ENCODE measurements at places on chromosomes 5 and 9.

DNA sequence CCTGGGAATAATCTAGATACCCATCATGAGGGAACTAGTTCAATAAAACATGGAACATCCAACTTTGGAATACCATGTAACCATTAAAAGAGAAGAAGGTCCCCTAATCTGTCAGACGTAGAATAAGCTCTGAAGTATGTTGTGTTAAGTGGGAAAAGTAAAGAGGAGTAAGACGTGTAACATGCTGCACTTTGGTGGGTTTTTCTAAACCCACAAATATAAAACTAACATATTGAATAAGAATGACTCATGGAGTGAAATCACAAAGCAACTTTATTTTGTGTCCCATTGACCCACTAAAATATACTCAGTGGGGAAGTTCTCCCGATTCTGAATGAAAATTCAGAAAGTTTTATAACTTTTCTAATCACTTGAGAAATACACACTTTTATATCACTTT lies 67.9 kb upstream of the PIK3R1 start:
- no peak for DNase-seq

DNA sequence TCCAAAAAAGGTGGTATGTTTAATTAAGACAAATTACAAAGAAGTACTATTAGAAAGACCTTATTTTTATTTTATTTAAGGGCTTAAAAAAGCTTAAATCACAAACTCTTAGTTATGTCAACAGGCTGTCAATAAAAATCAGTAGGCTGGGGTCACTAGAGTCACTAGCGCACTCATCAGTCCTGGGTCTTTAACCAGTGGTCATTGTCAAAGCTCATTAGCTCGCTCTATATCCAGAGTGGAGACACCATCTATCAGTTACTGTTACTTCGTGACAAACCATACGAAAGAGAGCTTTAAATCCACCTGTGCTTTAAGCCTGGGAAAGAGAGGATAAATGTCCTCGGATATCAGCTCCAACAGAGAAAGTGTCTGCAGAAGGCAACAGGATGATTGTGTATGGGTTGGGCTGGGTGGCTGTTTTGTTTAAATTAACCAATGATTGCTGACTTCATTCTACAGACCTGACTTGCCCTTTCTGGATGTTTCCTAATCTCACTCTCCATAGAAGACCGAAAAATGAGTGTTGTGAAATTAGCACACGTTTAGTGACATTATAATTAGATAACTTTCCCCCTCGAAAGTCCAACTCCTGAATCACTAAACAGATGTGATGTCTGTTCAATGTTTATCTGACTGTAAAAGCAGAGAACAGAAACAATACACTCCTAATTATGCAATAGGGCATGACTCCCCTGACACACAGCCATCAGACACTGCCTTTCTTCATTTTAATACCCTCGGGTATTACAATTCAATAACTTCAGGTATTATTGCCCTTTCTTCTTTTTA lies 123.6 kb upstream of the TNPO1 start:
- no peak for DNase-seq

DNA sequence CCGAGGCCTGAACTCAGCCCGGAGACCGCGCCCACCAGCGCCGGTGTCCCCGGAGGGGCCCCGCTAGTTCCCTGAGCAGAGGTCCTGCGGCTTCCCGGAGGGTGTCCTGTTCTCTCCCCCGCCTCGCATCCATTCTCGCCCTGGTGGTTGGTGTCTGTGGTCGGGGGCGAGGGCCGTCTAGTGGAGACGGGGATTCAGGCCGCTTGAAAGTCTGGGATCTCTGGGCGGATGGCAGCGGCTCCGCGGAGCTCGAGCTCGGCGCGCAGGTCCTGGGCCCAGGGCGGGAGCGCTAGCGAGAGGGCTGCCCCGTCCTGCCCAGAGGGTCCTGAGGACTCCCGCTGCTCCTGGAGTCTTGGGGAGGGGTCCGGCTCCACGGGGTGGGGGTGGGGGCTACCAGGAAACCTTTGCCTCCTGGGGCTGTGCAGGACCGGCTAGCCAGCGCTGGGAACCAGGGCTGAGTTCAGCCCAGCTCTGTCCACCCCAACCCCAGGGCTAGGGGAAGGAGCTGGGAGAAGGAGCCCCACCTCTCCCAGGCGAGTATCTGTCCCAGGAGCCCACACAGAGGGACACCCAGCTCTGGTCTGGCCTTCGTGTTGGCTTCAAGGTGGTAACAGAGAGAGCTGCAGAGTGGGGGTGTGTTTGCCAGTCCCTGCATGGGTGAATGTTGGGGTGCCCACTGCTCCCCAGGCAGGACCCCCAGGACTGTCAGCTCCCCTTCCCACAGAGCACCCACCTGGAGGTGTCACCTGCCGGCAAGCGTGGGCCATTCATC lies 4.0 kb downstream of the TOR4A start:
- DNase-seq, result no peak

DNA sequence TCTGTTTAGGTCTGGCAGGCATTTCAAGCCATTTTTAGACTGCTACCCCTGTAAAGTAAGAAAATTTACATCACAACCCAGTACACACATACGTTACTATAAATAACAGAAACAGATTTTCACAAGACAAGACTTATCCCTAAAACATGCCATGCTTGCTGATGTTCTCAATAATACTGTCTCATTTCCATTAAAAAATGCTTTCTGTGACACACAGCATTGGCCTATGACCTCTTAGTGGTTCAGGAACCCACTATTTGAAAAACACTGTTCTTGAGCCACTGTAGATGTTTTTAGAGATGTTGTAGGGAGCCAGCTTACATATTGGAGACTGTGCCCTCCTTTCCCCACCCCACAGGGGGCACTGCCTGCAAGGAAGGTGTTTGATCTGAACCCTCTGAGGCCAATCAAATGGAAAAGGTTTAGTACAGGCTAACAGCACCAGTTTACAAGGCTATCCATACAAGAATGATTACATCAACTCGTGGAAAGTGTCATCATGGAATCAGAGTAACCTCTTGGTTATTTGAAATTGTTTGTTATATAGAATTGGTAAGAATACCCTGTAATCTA lies 30.8 kb downstream of the ZSWIM6 start:
- no peak for DNase-seq

- DNase-seq, result no peak
Observed at GRCh38 chr5:141746395-141746794, 64.4 kb upstream of the ARAP3 start.

DNA sequence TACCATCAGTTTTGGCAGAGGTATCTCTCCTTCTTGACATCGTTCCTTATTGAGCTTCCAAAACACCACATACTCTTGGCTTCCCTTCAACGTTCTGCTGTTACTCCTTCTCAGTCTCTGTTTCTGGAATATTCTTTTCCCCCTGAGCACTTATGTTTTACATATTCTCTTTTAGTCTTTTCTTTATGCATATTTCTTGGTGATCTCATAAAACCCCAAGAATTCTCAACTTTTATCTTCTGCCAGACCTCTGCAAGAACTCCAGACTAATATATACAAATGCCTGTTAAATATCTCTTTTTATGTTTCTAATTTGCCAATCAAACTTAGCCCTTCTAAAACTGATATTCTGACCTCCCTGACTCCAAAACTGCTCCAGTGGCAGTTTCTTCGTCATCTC lies 453.4 kb upstream of the CTNND2 start:
- no peak for DNase-seq

DNA sequence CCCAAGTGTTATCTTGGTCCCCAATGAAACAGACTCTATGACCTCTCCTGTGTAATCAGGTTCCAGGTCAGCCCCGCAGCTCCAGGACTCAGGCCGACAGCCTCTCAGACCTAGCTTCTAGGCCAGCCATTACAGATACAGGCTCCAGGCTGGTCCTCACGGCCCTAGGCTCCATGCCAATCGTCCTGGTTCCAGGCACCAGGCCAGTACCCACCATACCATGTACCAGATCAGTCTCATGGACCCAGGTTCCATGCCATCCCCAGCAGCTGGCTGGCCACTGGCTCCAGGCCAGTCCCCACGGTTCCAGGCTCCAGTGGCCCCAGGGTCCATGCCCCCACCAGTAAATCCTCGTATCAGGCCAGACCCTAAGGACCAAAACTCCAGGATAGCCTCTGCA lies 1326.6 kb upstream of the C9orf72 start:
- DNase-seq, result no peak

GRCh38 chr9:134982311-134982710 lies 64.6 kb upstream of the FCN1 start:
- no peak for DNase-seq

DNA sequence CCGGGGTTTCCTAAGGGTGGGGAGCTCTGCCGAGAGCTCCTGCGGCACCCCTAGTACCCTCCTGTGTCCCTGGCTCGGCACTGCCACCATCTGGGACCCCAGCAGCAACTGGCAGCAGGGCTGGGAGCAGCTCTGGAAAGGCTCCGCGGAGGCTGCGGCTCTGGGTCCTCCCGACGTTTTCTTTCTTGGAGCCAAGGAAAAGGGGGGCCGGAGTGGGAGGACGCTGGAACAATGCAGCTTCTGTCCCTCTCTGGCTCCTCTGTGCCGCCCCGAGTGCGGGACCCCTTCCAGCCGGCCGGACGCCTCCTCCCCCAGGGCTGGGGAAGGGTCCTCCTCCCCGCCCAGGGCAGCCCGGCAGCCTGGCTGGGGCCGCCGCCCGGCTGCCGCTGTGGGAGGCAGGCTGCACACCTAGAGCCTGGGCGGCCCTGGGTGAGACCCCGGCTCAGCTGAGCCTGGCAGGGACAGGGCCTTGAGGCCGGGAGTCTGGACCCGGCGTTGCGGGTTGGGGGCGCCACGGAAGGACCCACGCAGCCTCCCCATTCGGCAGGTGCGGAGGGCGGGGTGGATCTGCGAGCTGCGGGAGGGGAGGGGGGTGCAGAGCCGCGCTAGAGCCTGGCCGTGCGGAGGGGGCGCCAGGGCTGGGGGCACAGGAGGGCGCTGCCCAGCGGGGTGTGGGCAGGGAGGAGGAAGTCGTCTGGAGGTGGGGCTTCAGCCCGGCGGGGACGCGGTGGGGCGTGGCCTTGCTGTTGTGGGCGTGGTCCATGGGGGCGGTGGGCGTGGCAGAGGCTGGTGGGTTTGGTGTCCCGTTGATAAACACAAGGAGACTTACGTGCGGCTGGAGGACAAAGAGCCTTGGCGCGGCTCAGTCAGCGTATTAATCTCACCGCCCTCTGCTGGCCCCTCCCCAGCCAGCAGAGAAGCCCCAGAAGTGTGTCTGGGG lies 15.1 kb downstream of the GPSM1 start:
- peak; percentile 48 for DNase-seq

DNA sequence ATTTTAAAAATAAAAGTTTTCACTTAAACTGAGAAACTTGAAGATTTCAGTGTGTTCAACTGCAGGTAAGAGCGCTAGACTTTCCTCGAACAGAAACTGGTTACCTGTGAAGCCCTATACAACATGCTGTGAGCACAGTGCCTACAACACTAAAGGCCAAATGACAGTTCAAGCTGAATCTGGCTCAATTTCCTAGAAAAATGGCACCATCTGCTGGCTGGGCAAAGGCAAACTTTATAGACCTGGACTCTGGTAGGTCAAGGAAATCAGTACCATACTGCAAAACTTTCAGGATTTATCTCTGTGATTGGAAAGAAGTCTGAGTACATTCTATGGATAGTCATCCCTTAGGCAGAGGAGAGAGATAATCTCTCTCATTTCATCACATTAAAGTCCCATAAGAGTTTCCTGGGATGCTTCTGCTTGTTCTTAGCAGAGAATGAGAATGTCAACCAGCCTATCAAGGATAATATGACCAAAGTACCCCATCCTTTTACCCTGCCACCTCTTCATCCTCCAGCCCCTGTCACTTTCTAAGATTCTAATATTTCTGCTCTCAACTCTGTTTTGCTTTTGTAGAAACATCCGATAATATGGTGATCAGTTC lies 31.8 kb upstream of the FOXB2 start:
- no peak for DNase-seq

GRCh38 chr5:66958201-66958979 lies 238.2 kb downstream of the CD180 start:
- no peak for DNase-seq

All from activated gamma-delta T cell treated with Interleukin-2 at 50 U/mL for 16 hours (primary cell).